Activated CD4-positive, alpha-beta T cell treated with anti-CD3 and anti-CD28 coated beads for 1 hour (primary cell): ENCODE measurements at places on chromosomes 3 and 15.

DNA sequence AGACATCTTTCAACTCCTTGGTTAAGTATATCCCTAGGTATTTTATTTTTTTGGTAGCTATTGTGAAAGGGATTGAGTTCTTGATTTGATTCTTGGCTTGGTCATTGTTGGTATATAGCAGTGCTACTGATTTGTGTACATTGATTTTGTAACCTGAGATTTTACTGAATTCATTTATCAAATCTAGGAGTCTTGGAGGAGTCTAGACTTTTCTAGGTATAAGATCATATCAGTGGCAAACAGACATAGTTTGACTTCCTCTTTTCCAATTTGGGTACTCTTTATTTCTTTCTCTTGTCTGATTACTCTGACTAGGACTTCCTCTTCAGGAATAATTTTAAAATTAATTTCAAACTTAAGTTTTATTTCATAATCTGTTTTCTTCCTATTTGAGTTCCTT is 125.2 kb downstream of the OCA2 start:
- no peak for DNase-seq

DNA sequence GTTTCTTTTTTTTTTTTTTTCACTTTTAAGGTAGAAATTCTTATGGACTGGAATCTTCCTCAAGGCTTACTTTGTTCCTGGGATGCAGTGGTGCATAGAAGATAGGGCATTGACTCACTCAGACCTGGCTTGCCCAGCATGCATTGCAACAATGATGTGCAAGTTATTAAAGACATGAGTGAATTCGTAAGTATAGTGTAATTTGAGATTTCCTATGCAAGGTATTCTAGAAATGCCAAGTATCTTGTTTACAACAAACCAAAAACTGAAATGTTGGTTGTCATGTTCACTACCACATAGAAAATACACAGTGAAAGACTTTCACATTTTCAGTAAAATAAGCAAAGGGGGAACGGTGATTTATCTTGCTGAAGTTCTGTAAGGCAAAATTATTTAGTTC is 56.5 kb upstream of the FNDC3B start:
- DNase-seq = no peak

DNA sequence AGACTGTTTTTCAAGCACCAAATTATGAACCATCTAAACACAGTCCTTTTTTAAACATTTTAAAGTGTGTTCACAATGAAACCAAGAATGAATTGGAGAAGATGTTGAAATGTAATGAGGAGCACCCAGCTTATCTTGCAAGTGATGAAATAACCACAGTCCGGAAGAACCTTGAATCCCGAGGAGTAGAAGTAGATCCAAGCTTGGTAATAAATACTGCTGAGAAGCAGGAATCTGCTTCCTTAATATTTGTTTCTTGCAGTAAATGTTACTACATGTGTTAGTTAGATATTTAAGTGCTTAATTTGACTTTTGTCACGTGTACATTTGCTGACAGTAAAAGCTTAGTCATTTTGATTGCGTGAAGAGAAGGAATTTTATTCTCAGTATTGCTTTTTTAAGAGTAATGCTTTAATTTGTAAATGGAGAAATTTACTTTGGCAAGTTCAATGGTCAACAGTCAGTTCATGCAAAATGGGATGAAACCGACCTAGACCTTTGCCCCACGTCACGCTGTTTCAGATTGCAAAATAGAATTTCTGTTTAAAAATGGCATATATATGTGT is 69.8 kb downstream of the OPA1 start:
- DNase-seq = no peak

DNA sequence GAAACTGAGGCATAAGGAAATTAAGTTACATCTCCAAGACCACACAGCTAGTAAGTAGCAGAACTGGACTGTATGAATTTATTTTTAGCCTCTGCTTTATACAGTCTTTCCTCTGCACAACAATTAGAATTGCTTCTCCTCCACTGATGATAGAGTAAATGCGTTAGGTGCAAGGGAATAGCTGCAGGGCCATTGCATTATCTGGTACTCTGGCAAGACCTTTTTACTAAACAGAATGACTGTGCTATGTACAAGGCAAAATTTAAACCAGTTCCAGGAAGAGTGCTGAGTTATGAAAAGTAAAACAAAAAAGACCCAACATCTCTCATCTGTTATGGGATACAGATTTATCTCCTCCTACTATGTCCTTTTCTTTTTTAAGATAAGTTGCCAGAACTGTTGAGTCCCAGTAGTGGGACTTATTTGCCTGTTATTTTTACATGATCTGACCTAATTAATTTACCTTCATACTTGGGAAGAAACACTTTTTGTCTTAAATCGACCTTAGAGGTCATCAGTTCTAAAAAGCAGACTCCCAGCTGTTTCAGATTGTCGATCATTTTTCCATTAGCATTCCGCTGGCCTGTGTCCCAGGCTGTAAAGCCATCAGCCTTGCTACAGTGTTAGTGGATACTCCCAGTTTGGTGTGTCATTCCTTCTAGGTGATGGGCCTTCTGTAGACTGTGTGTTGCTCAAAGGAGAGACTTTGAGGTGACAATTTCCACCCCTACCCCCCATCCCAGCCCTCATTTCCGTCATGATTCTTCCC is 147.5 kb upstream of the NUDT16 start:
- no peak for DNase-seq

GRCh38 chr15:74857082-74857655 is 14.2 kb upstream of the ULK3 start:
- DNase-seq = no peak

- DNase-seq = no peak
Measured at GRCh38 chr3:21879184-21879886, 128.3 kb upstream of the ZNF385D start.
